Stimulated activated CD8-positive, alpha-beta memory T cell treated with anti-CD3 and anti-CD28 coated beads, Interleukin-15, amount 100 ng/mL, for 24 hours (primary cell): ENCODE measurements at places on chromosomes 7 and 10.

GRCh38 chr10:98642281-98642680 lies 195.5 kb upstream of the HPS1 start:
- DNase-seq, result no peak

GRCh38 chr7:116552602-116553001 lies 27.8 kb downstream of the CAV1 start:
- DNase-seq, result no peak

DNA sequence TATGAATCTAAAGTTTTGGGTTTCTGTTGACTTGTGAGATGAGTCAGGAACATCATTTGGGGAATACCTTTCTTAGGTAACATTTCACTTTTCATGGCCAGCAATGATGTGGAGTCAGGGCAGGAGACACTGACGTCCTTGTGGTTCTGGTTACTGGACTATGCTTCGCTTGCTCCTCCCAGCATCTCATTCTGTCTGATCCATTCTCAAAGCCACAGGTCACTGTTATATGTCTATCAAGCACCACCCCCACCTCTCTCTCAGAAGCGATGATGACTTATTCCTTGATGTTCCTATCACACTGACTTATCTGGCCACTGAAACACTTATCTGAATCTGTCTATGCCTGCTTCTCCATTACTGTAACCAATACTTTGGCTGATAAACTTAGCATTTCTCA lies 51.6 kb downstream of the TES start:
- no peak for DNase-seq

- DNase-seq, result no peak
Observed at GRCh38 chr7:11327633-11328032, 354.0 kb downstream of the PHF14 start.

DNA sequence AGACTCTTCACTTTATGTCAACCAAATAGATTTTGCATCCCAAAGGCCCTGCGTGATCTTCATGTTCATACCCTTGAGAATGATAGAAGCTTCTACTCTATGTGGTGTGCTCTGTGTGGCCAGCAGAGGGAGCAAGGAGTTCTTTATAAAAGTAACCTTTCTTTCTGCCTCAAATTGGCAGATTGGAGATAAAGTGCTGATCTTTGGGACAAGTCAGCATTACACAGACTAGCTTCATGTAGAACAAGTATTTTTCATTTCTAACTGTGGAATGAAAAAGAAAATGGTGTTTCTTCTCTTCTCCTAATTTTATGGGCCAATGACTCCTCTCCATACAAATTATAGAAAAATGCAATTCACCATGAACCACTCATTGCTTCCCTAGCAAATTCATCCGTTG lies 1214.1 kb downstream of the SORCS1 start:
- DNase-seq, result no peak

DNA sequence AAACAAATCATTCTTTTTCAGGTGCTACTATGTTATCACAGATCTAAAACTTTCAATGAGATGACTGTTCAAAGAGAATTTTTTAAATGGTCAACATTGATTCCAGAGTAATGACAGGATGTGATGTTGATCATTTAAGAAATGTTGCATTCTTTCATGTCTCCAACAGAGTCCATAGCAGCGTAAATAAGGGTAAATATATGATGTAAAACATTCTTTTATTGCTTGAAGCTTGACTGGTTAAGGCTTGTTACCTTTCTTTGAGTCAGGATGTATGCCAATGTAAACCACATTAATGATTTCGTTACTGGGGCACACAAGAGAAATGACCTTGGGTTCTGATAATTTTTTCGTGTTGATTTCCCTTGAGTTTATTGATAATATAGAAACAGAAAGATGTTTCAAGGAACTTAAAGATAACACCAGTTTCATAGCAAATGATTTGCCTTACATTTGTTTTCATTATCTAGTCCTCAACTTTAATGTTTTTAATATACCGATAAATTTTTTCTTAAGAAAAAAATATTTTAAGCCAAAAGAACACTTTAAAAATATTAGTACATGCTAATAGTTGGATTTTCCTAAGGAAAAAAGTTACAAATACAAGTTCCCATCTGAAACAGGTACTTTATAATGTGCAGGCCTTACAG lies 3.5 kb downstream of the STK17A start:
- DNase-seq, result no peak

DNA sequence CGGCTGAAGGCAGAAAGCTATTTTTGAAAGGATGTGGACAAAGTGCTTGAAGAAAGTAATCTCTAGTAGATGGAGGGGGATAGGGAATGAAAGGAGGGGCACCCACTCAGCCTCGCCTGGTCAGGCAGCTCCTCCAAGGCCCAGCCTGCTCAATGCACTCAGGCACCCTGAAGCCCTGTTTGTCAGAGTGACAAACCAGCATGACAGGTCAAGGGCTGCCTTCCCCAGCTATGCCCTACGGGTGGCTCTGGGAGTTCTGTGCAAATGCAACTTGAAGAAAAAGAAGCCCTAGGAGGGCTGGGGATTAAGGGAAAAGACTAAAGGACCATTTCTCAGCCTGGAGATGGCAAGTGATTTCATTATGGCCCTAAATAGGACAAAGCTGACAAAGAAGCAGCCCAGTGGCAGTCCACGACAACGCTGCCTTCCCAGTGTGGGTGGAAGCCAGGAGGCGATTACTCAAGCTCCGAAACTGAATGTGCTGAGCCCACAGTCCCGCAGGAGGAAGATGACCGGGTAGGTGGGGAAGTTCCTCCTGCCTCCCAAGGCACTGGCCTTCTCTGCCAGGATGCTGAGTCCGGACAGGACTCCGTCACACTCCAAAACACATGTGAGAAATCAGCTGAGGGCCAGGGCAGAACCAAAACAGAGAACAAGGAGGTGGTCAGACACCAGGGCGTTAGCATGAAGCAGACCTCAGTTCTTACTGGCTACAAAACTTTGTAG lies 16.3 kb downstream of the LIPA start:
- DNase-seq, result no peak

DNA sequence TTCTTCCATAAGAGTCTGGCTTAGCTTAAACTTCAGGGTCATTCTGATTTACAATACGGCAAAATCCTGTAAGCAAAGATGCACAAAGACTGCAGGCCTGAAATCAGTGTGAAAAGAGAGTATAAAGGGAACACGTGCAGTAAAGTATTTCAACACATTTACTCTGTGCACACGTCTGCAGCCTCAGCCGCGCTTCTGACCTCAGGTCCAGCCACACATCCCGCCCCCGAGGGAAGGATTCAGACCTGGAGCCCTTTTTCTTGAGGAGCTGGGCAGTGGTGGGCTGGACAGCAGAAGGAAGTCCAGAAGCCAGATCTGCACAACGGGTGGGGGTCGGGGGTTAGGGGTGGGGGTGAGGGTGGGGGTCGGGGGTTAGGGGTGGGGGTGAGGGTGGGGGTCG lies 58.9 kb upstream of the FAM20C start:
- DNase-seq, result no peak

DNA sequence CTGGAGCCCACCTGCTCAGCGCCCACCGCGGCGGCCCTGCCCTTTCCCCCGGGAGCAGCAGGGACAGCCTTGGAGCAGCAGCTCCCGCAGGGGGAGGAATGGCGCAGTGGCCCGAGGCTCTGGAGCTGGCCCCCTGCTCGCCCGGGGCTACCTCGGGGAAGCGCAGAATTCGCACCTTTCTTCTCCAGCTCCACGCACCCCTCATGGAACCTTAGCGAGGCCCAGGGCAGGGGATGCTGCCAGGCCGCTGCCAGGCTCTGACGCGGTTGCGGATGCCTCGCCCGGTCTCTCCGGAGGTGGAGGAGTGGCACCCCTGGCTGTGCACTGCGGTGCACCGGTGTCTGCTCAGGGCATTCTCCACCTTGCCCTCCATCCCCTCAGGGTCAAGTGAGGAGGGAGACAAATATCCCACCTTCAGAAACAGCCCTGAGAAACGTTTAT lies 84.9 kb upstream of the MKI67 start:
- DNase-seq, result no peak

DNA sequence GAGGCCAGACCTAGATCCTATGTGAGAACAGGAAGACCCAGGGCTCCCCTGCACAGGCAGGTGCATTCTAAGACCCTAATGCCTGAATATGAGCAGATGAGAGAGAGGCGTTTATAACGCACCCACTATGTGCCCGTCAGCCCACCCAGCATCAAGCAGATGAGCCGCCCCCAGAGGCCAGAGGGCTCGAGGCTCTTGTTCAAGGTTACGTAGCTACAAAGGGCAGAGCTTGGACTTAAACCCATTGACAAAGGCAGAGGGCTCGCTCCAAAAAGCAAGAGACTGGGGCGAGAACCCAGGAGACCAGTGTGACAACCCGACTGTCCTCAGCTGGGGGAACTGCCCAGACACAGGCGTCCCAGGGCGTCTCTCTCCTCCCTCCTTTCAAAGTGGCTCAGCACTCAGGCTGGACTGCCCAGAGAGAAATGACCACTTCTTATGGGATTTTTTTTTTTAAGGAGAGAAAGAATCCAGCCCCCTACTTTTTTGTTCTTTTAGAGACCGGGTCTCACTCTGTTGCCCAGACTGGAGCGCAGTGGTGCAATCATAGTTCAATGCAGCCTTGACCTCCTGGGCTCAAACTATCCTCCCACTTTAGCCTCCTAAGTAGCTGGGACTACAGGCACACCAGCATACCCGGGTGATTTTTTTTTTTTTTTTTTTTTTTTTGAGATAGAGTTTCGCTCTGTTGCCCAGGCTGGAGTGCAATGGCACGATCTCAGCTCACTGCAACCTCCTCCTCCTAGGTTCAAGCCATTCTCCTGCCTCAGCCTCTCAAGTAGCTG lies 40.1 kb downstream of the TNRC18 start:
- DNase-seq, result no peak

DNA sequence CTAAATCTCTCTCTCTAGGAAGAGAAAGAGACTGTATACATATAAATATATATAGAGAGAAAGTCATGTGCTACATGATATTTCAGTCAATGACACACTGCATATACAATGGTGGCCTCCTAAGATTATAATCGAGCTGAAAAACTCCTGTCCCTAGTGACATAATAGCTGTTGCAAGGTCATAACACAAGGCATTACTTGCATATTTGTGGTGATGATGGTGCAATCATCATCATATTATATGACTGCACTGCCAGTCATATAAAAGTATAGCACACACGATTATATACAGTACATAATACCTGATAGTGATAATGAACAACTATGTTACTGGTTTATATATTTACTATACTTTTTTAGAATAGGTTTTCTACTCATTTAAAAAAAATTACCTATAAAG lies 316.7 kb downstream of the FGFR2 start:
- no peak for DNase-seq

DNA sequence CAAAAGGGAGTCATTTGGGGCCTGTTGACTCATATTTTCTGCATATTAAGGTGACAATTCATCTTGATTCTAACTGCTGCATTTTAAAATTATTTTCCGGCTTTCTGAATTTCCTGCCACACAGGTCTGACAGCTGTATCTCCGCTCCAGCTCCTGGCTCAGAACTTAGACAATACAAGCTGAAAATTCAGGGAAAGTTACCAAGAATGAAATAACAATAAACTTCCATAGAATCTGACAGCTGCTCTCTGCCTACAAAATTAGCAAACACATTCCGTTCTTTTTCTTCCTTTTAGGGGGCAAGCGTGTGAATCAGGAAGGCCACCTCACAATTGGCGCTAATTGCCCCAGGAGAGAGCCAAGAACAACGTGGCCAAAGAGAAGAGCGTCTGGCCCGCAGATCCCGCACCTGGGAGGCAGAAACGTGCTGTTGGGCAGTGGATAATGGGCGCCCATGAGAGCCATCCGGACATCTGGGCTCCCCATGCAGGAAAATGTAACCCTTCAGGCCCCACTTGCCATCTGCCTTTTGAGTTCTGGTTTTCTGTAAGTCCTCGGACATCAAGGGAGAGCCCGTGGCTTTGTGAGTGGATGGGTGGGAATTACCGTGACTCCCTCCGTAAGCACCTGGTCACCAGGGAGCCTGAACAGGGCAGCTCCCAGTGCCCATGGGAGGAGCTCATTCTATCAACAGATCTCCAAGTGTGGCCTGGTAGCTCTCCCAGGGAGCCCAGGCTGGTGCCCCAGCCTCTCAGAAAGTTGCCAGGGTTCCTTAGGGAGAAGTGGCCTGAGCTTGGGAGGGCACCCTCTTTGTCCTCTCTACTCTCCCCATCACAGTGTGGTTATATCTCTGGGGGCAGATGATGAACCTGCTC lies 5.0 kb downstream of the CLRN3 start:
- no peak for DNase-seq

- no peak for DNase-seq
Observed at GRCh38 chr7:130825819-130826218, 91.8 kb upstream of the KLF14 start.

DNA sequence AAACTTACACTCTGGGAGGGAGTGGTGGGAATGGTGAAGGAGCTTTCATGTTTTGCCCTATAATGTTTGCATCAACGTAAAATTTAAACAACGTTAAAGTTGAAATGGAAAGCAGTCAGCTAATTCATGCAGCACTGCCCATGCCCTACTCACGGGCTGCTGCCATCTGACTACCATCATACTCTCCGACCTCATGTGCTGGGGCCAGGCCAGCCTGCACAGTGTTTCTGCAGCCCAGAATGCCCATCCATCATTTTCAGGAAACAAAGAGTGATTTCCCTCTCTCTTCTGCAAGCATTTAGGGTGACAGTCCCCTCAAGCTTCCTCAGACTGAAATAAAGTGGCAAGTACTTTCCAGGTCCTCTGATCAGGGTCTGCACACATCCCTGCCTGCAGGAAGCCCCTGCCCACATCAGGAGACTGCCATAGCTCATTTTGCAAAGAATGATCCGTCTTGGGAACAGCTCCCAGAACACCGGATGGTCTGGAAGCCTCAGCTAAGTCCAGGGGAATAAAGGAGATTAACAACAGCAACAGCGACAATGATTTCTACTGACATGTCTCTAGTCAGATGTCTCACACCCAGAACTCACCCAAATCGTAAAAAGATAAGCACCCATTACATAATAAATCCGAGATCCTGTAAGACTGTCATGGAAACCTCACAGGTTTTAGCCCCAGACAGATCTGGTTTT lies 40.3 kb downstream of the ARHGAP22 start:
- DNase-seq, result no peak

DNA sequence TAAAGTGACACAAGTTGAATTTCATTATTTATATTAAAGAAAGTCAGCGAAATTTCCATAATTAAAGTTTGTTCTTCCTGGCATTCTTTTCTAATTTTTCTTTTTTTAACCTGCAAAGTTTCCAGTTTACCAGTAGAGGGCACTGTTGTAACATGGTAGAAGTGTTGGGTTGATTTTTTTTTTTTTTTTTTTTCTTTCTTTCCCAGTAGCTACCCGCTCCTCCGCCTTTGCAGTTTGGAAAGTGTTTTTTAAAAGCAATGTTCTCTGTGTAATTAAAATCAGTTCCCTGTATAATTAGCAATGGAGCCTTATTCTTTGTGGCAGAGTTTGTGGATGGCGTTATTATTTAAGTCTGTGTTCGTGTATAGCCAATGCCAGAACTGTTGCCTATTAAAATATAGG lies 53.7 kb downstream of the TAF3 start:
- DNase-seq, result no peak
